ENCODE measurements at places on chromosomes 3 and 15. TPM values are rescaled to one million over a fixed set of nuclear protein-coding genes. Genes with fewer than 3 reads are reported as not detected.

DNA sequence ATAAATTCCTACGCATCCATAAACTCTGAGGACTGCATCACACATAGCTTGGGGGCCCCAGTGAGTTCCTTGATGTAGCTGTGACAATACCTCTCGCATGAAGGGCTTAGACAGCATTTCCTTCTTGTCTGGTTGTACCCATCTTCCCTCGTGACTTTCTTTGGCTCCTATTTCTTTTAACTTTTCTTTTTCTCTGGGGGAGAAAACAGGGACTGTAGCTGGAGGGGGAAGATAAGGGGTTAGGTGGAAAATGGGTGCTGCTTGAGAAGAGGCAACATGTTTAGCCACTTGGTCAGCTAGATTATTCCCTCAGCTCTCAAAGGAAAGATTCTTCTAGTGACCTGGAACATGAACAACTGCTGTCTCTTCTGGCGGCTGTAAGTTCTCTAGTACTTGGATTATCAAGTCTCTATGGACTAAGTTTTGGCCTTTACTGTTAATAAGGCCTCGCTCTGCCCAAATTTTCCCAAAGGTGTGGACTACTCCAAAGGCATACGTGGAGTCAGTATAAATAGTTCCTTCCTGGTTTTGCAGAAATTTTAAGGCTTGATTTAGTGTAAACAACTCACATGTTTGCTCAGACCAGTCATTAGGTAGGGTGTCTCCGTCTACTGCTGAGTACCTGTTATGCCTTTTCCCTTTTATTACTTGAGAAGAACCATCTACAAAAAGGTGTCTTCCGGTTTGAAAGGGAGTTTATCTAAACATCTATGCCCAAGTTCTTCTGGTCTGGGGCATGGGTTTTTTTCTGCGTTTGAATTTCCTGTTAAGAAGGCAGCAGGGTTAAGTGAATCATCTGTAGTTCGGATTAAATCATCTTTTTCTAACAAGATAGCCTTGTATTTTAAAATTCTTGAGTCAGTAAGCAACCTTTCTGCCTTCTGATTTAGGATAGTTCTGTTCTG lies 21.0 kb upstream of the ATG7 start:
- peak; percentile 9 for DNase-seq

RCN2 gene
- 89.8 TPM for total RNA-seq

DNA sequence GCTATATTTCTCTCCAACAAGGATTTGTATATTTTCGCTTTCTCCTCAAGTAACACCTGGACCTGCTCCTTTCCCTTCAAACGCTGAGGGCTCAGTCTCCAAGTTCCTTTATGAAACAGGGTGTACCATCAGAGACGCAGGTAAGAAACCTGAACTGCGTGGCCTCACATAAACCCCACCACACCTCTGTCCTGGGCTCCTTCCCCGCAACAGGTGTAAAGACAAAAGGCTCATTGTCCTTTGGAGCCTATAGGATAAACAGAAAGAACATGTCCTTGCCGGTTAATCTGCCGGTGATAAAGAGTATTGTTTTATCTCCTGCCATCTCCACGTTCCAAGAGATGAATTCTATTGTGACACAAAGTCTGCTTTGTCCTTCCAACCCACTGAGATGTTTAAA lies 111.8 kb upstream of the ADAMTS9 start:
- DNase-seq, result no peak

GRCh38 chr3:100966049-100966491 lies 27.2 kb downstream of the ABI3BP start:
- peak; percentile 33 for DNase-seq

TMEM45A gene
- 13.7 TPM for total RNA-seq

GSK3B gene
- 123 TPM for total RNA-seq

DNA sequence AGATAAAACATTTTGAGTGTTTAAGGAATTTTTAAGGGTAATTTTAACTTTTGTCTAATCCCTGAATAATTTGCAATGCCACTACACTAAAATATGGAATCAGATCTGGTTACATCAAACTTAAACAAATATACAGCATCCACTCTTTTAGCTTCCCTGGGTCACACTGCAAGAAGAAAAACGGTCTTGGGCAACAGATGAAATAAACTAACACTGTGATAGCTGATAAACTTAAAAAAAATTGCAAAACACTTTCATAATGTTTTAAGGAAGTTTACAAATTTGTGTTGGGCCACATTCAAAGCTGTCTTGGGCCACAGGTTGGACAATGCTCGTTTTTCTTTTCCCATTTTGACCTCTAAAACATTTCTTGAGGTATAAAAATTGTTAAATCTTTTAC lies 34.3 kb downstream of the CCDC66 start:
- DNase-seq, result peak; percentile 25

GRCh38 chr3:11909726-11910125 lies 63.0 kb upstream of the TAMM41 start:
- no peak for DNase-seq

DNA sequence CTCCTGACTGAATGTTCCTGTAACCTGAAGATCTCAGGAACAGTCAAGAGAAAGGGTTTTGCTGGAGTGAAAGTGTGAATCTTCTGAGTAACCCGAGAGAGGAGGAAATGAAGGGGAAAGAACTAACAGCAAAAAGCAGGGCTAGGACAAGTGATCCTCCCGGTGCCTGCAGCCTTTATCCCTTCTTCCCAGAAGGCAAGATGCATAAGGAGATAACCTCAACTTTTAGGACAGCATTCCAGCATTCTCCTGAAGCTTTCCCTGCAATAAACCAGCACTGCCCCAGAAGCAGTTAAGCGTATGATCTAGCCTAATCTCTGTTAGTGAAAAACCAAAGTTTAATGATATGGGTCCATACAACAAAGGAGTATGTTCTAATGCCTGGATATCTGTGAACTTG lies 298.8 kb downstream of the MEX3B start:
- no peak for DNase-seq

ERC2 gene
- total RNA-seq, result 0.09 TPM

DNA sequence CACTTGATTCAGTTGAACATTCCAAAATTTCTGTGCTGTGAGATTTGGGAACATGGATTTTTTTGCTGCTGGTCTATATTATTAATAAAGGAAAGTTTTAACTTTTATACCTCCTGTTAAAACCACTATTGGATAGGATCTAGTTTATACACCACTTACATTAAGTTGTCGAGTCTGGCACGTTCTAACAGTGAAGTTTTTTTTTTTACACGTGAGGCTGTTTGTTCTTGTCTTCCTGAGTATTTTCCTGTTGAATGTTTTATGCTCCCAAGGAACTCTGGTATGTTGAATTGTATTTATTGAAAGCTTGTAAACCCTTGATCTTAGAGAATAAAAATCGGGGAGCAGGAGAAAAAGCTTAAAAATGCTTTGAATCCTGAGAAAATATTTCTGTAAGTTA lies 338.8 kb downstream of the RBMS3 start:
- DNase-seq, result no peak

- DNase-seq, result peak; percentile 23
Observed at GRCh38 chr15:44490622-44491021, 46.3 kb upstream of the EIF3J start.

ETV5 gene
- total RNA-seq, result 22.7 TPM

DNA sequence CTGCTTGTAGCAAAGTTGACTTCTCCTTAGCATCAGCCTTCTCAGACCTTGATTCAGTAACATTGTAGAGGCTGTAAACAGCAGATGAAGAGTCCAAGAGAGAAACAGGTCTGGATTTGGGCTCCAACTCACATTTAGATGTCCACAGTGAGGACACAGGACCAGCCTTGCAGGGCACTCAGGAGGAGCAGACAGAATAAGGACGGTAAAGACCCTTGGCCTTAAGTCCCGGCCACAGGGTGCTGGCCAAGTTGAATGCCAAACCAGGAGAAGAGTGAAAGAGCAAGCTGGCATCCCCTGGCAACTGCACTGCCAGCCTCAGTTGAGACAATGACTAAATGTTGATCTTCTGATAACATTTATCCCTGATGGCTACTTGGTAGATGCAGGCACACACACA lies 136.3 kb downstream of the LRRK1 start:
- no peak for DNase-seq

SLC28A2 gene
- not detected for total RNA-seq

PML gene
- 31.9 TPM for total RNA-seq
